Spleen (tissue), 13 donors: ENCODE measurements at places on chromosomes 4 and X. TPM values are rescaled to one million over a fixed set of nuclear protein-coding genes. Genes with fewer than 3 reads are reported as not detected.

GABRG1 gene
- not detected for total RNA-seq

ETDB gene
- not detected for total RNA-seq

MAGED4 gene
- 4.5 TPM for total RNA-seq

DMRTC1 gene
- total RNA-seq: not detected

PDHA1 gene
- 89.2 TPM for total RNA-seq

CENPC gene
- total RNA-seq: 60.2 TPM

FAM200B gene
- 22.2 TPM for total RNA-seq

PPP2R2C gene
- total RNA-seq: not detected

STBD1 gene
- total RNA-seq: 3.1 TPM

CXXC4 gene
- 0.54 TPM for total RNA-seq

OTC gene
- total RNA-seq: not detected

UGDH gene
- 19.2 TPM for total RNA-seq

NLRP2B gene
- total RNA-seq: not detected

CLIC2 gene
- 54.9 TPM for total RNA-seq
